T-helper 22 cell (primary cell): ENCODE measurements at places on chromosomes 4 and X.

- DNase-seq = no peak
These were observed 193.1 kb upstream of the CPEB2 start for GRCh38 chr4:14809203-14809602.

GRCh38 chrX:129652565-129653169, 2.1 kb downstream of the APLN start:
- no peak for DNase-seq

- DNase-seq = no peak
These were observed 118.8 kb downstream of the PSAPL1 start for GRCh38 chr4:7315935-7316334.

- DNase-seq = no peak
These were observed 384.5 kb downstream of the OPHN1 start for GRCh38 chrX:68048774-68049173.

DNA sequence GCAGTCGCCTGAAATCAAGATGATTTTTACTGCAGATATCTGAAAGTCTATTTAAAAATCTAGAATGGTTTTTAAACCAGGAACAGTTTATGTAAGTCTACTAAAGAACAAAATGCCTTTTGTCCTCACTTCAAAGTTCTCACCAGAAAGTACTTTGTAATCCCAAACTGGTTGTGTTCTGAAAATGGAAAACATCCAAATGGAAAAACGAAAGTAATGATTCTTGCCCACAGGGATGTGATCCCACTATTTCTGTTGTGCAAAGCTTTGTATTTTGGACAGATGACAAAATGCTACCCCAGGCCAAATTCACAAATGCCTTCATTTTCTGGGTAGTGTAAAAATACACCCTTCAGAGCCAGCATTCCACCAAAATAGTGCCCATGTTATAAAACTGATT, 265.5 kb upstream of the FTHL17 start:
- DNase-seq = no peak

DNA sequence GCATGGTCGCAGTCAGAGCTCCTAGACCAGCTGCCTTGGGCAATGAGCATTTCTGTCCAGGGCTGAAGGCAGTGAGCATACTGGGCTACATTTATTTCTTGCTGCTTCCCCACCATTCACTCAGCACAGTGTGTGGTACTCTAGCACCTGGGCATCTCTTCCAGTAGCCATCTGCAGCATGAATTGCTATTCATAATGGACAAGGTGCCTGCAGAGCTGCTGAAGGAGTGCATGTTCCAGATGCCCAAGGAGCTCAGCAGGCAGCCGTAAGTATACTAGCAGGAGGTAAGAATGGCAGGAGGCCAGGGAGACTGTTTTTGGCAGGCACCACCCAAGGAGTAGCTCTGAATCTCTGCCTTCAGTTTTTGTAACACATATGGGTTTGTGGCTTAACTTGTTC, 110.4 kb upstream of the RXFP1 start:
- no peak for DNase-seq

DNA sequence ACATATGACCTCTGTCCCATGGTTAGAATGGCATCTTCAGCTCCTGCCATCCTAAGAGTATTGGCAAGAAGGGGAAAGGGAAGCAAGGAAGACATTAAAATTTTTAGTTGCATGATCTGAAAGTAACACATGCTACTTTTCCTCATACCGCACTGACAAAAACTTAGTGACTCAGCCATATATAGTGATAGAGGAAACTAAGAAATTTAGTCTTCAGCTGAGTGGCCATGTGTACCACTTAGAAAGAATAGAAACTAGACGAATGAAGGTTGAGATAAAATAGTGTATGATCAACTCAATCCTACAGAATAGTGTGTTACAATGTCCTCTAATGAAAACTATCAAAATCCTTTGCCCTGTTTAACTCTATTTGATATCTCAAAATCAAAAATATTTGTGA, 164.1 kb downstream of the PPP3CA start:
- DNase-seq = no peak

DNA sequence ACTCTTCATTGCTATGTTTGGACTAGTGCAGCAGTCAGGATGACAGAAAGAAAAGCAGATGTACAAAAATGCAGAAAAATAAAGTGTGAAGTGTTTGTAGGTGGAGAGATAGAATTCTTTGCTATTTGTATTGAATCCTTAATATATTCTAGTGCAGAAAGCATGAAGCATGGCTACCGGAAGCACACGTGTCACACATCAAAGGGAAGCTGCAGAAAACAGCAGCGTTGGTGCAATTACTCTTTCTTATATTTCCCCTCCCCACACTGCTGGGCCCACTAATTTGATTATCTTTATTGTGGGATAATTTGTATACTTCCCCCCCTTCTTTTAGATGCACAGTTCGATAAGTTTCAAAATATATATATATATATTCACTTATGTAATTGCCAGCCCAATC, 35.9 kb upstream of the TAPT1 start:
- no peak for DNase-seq

DNA sequence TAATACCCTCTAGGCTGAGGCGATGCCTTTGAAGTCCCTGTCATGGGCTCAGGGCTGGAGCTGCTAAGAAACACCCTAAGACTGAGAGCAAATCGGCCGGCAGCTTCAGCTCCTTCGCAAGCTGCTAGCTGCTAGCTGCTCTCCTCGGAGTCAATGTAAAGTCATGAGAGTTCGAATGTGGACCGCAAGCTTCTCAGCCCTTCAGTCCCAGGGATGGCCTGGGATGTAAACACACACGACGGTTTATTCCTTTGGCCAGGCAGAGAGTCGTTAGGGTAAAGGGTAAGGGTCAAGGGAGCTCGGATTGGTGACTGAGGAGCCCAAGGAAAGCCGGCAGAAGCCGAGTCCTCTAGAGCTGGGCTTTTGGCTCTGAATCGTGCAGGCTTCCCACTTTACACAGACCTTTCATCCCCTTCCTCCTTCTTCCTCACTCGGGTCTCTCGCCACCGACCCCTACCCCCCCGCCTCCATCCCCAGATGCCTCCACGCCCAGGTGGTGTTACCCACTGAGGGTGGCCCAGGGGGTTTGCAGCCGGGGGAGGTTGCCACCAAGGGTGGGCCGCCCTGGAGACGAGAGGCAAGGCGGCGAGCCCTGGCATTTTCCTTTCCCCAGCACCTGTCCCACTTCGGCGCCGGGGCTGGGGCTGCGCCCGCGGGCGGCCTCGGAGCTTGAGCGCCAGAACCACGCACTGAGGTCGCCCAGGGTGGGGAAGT, 3.1 kb upstream of the BCORL1 start:
- DNase-seq = no peak

DNA sequence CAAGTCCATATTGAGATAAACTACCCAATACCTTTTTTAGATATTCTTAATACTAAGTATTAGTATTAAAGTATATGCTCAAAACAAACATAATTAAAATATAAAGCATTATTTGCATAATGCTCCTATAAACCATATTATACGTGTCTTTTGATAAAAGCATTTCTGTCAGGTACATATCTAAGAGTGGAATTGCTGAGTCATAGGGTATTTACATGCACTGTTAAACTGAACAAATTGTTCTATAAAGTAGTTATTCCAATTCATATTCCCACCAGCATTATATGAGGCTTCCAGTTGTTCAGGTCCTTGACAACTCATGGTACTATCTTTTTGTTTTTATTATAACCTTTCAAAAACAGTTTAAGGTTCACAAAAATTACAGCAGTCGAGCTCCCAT, 114.2 kb downstream of the FGF16 start:
- no peak for DNase-seq

- no peak for DNase-seq
These were observed 252.6 kb upstream of the MAD2L1 start for GRCh38 chr4:120319046-120319767.

DNA sequence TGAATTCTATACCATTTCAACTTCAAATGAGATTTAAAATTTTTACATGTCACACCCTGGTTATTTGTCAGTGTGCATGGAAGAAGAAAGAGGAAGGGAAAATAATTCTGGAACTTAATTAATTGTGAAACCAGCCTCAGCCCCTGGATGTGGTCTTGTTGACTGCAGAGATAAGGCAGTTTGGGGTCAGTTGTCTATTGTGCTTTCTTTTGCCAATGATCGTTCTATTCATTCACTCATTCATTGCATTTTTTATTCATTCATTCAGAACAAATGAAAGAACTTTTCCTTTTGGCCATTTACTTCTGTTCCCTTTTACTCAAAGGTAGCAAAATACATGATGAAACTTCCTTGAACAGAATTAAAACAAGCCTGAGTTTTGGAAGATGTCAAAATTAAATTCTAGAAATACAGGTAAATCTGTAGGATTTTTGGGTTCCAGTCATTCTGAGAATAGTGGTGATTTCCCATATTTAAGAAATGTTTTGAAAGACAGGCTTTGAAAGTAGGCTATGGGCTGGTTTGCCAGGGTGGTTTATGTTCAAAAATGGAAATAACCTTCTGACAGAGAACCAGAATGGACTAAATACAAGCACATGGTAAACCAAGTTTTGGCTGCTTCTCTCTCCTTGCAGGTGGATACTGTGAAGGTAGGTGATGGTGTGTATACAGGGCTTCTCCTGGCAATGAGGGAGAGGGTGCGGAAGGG, 35.7 kb downstream of the PARM1 start:
- no peak for DNase-seq

- DNase-seq = no peak
These were observed 351.9 kb upstream of the FTHL17 start for GRCh38 chrX:31423609-31424189.
